ENCODE measurements at places on chromosomes 12 and 14.

DNA sequence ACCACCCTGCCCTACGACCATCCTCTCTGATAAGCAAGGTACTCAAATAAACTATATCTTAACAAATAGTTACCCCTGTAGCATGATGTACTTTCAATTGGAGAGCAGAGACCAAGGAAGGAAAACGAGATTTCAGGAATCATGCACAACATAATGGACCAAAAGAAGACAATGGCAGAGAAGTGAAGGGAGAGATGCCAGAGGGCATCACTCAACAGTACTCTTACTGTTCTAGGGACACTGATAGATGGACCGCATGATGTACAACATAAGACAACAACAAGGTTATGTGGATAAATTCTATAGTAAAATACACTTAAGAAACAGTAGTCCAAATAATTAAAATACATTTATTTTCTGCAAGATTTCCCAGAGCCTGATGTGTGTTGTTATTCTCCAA, 77.5 kb upstream of the IFNG-AS1 start:
- no peak for DNase-seq

- DNase-seq: no peak
These were observed 34.3 kb upstream of the GAS2L3 start for GRCh38 chr12:100539202-100539601.

DNA sequence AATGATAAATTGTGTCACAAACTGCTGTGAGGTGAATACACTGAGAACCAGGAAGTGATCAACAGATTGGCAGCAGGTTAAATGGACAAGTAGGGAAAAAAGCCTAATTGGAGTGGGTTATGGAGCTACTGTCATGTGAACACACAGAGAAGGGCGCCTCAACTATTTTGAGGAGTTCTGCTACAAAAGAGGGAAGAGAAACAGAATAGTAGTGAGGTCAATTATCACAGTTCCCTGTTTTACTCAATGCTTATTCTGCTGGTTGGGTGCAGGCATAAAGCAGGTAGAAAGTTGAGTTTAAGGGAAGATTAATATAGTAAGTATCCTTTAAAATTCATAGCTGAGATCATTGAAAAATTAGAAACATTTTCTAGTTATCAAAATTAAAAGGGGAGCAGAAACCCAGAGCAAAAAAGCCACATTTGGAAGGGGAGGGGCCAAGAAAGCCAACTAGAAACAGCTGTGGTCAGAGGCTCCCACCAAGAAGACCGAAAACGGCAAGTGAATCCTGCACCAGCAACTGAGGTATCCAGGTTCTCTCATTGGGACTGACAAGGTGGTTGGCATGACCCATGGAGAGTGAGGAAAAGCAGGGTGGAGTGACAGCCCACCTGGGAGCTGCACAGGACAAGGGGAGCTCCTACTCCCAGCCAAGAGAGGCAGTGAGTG, 105.7 kb downstream of the ZC3H14 start:
- DNase-seq: no peak

DNA sequence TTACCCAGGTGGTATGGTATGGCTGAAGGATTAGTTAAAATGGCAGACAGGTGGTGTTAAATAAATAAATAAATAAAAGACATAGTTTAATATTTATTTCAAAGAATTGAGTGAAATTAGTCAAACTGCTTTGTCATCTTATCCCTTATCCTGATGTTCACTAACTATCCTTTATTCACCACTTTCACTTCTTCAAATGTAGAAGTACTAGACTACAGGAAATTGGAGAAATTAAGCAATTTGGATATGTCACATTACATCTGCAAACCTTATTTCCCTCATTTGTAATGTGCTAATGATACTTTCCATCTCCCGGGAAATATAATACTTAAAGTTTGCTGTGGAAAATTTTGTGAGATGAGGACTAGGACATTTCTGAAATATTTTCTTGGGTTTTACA, 1195.7 kb downstream of the LRFN5 start:
- DNase-seq: no peak

Data from AG04450 (cell line).